Stimulated activated CD4-positive, alpha-beta T cell treated with anti-CD3 and anti-CD28 coated beads, Interleukin-12 subunit alpha, Interleukin-12 subunit beta, amount 100 ng/mL, for 24 hours (primary cell): ENCODE measurements at places on chromosomes 5 and 9.

DNA sequence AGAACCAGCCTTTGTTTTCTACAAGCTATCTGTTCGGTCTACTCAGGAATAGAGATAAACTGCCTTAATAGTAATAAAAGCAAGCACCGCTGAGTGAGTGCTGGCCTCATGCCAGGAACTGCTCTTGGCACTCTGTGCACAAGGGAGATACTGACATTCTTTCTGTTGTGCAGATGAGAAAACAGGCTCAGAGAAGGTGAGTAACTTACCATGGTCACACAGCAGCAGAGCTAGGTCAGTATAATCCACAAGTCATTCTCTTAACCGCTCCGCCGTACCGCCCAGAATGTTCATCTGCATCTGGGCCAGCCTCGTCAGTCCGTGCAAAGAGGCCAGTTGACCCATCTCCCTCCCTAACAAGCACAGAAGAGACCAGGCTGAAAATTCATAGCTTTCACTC is 27.4 kb downstream of the QRFP start:
- no peak for DNase-seq

DNA sequence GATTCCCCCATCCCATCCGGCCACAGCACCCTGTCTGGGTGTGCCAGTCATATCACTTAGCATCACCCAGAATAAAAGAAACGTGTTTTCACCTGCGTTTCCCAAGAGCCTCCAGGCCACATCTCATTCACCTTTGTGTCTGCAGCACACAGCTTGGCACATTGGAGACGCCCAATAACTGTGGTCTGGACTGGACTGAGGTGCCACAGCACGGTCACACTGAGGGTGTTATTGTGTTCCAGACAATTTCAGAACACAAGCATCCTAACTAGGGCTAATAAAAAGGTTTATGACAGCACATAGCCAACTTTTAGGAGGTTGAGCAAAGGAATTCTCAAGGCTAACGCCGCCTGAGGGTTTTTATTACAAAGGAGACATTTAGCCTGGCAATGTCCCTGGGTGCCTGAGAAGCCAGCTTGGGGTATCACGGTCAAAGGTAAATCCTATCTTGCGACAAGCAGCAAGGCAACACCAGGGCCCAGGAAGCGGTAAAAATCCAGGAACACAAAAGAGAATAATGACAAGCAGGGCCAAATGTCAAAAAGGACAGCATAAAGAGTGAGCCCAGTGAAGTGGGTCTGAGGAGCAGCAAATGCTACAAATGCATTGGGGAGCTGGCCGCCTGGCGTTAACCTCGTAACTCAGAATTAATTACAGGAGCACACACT is 3.4 kb downstream of the EPB41L4B start:
- no peak for DNase-seq

GRCh38 chr5:178532666-178533065 is 57.5 kb downstream of the COL23A1 start:
- DNase-seq, result no peak

DNA sequence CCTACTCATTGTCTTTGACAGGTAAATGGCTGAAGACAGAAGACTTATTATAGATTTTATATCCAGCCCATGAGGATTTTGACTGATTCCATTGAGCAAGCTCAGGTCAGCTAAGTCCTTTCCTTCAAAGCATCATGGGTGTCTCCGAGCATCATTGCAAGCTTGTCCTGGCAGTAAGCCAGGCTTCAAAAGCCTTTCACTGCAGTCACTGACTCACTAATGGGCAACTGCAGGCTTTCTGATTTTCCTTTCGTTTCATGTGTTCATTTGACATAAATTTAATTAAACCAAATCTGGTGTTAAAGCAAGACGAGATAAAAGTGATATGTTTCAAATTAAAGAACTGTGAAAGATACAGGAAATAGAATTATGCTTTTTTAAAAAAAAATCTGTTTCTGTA is 426.2 kb downstream of the ANXA1 start:
- no peak for DNase-seq

DNA sequence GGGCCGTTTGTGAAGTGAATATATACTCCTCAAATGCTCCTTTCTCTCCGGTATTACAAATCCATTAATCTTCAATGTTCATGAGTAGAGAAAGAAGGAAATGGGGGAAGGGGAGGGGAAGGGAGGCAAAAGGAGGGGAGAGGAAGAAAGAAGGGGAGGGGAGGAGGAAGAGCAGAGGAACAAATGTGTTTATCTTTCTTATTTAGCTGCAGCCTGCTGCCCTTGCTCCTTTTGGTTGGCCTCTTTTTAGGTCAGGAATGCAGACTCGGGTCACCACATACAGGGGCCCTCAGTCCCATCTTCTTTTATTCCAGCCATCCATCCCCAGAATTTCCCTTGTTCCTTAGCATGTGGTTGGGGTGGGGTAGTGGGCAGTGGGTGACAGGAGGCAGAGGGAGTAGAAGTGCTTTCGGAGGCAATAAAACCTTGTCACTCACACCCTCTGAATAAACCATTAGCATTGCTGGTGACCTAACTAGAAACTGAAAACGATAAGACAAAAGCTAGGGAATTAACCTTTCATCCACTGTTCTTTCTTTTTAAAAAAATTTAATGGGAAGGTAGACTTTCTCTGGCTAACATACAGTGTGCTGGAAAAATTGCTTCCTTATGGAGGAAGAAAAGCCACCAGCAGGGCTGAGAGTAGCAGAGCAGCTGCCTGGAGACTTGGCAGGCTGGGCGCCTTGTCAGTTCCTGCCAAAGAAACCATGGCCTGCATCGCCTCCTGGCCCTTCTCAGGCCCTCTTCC is 16.8 kb upstream of the PRLR start:
- no peak for DNase-seq

DNA sequence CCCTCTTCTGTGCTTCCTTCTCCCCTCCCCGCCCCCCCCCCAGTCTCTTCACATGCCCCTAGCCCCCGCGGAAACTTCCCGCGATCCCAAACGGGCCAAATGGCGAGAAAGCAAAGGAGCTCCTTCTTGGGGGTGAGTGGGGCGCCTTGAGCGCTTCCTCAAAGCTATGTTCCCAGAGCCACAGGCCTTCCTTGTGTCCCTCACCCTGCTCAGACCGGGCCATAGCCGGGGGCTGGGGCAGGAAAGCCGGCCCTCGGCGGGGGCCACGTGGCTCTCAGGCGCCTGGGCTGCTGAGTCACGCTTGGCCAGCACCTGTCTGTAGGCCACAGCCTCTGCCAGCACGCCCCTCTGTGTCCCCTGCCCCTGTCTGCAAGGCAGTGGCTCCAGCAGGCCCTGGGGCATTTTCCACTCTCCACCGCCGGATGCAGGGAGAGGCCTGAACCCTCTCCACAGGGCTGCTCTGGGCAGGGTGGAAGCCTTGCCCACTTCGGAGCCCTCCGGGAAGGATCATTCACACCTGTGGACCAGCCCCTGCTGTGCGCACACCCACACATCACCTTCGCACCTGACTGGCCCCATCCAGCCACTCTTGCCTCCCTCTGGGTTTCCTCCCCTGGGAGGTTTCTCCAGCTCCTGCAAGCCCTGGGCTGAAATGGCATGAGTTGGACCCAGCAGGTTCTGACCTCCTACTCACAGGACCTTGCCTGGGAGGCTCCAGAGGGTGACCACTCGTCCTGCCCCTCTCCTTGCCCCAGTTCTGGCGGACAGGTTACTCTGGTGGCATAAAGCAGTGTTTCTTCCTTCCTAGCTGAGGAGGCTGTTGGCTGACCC is 1.2 kb upstream of the SQSTM1 start:
- DNase-seq, result no peak

- no peak for DNase-seq
Measured at GRCh38 chr5:36763454-36763853, 113.1 kb upstream of the NIPBL start.

DNA sequence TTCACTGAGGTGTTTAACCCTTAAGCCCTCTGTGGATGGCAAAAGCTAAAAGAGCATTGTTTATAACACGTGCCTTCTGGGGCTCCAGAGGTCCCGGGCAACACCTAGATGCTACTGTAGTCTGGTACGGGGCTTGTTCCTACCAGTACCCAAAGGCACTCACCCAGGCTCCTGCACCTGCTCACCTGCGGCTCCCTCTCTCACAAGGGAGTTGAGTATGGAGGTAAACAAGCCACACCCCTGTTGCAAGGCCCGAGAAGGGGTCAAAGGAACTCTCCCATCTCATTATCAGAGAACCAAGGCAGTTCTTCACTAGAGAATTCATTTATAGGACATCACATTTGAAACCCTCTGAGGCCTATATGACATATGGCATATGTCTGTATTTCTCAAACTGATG is 53.4 kb upstream of the IL6ST start:
- no peak for DNase-seq

DNA sequence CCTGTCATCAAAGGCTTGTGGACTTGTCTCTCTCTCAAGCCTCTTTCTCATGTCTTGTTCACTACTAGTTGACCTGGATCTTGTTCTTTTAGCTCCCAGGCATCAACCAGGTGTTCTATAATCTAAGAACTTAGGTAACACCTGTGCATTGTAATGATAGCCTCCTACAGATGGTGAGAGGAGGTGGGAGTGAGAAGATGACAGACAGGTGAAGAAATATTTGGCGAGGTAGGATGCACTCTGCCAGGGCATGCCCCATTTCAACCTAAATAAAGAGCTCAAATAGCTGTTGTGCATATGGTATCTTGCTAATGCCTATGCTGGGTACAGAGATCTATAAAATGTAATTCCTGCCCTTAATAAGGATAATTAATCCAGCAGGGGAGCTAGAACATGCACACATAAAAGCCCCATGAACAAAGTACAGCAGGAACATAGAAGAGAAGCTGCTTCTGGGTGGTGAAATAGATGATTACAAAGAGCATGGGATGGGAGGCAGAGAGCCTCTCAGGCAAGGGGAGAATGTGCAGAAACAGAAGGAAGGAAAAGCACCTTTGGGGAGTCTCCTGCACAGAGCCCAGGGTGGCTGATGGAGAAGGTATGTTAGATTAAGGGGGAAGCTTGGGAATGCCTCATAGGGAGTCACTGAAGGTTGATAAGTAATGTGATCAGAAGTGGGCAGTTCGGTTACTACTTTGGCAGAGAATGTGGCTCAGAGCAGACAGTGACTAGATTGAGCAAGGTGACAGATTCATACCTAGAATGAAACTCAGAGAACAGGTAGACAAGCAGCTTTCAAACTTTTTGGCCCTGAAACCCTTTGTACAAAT is 28.0 kb upstream of the PLIN2 start:
- no peak for DNase-seq

GRCh38 chr9:127634698-127635097 is 22.6 kb downstream of the STXBP1 start:
- no peak for DNase-seq

- DNase-seq, result no peak
Measured at GRCh38 chr9:82524407-82524806, 535.8 kb downstream of the SPATA31D1 start.

DNA sequence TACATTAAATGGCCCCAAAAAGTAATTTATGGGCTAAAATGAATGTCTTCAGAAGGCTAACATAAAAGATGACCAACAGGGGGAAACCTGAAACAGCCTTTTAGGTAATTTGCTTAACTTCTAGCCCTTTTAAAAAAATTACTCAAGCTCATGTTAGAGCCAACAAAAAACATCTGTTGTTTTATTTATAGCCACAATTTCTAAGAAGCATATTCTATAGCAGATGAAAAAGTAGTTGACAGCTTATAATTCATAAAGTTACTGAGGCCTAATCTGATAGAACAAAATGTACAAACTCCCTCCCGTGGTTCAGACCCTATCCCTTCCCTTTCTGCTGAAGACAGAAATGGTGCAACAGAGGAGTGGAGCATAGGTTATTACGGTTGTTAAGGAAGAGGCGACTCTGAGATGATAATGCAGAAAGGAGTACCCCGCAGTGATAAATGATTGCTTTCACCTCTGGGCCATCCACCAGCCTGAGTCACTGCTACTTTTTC is 46.1 kb downstream of the PIK3R1 start:
- no peak for DNase-seq

GRCh38 chr9:109150925-109151545 is 16.0 kb downstream of the FRRS1L start:
- DNase-seq, result no peak

GRCh38 chr9:83081846-83082245 is 18.9 kb upstream of the RASEF start:
- no peak for DNase-seq

DNA sequence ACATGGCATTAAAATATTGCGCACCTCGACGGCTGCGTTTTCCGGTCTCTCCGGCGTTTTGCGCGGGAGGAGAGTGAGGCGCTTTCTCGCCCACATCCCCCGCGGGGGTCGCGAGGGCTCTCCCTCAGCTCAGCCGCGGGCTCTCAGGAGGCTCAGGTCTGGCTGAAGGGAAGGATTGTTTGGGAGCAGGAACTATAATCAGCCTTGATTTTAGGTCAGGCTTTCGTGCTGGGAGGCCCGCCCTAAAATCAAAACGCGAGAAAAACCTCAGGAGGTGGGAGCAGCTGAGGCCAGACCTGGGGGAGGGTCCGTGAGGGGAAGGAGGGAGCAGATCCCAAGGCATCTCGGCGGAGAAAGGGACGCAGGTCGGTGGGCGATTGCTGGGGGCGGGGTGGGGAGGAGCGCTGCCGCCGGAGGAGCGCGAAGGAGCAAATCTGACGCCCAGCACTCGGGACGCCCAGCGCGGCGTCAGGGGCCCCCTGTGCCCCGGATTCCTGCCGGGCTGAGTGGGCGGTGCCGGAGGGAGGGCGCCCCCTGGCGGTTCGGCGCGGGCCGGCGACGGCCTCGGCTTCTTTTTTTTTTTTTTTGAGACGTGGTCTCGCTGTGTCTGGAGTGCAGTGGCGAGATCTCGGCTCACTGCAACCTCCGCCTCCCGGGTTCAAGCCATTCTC is 18.7 kb upstream of the RNF130 start:
- DNase-seq, result peak; percentile 49

GRCh38 chr9:5622016-5622415 is 6.9 kb upstream of the RIC1 start:
- no peak for DNase-seq

GRCh38 chr5:43484106-43484849 is 613 bp upstream of the TMEM267 start:
- DNase-seq, result peak; percentile 73

GRCh38 chr5:105952875-105953274 is 1717.9 kb downstream of the EFNA5 start:
- DNase-seq, result no peak

- DNase-seq, result no peak
Measured at GRCh38 chr9:73151653-73152542, at the start of gene ANXA1. Gene ANXA1 (plus strand): TSS chr9:73151865. CDS start chr9:73158536, 6,671 bp downstream.

DNA sequence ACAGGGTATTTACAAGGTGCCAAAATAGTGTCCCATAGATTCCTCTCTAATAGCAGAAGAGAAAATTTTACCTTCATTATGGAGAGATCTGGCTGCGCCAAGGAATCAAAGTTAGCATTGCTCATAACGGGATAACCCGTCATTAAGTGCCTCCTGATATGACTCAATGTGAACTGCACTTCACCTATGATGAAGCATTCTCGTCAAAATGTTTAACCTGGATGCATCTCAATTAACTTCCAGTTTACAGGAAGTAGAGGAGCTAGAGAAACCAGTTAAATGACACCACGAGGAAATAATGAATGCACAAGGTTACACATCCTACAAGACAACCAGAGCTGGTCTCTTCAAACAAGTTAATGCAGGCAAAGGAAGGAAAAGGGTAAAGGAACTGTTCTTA is 17.2 kb downstream of the FBXW11 start:
- no peak for DNase-seq

GRCh38 chr9:135945969-135946368 is 15.2 kb downstream of the UBAC1 start:
- DNase-seq, result no peak

- DNase-seq, result no peak
Measured at GRCh38 chr5:101431201-101431600, 528.1 kb upstream of the ST8SIA4 start.

GRCh38 chr9:36025746-36026145 is 11.0 kb upstream of the RECK start:
- DNase-seq, result no peak

- DNase-seq, result no peak
Measured at GRCh38 chr5:24805230-24805629, 160.5 kb upstream of the CDH10 start.

- no peak for DNase-seq
Measured at GRCh38 chr5:6404129-6404528, 25.8 kb upstream of the MED10 start.
